Dorsolateral prefrontal cortex (tissue), 122 donors: ENCODE measurements at places on chromosomes 12 and 14.

DNA sequence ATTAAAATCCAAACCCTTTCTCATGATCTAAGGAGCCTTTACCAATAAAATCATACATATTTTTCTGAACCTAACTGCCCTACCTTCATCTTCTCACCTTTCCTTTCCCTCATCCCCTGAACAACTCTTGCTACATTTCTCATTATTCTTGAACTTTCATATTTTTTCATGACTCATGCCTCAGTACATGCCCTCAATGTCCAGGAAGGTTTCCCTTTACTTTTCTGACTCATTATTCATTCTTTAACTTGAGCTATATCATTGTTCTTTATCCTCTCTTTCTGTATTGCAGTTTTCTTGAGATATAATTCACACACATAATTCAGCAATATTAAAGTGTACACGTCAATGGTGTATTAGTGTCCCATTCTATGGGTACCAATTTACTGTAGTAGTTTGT is 231.0 kb downstream of the ALG10B start:
- DNase-seq = no peak

- DNase-seq = no peak
Measured at GRCh38 chr14:38727731-38728130, 375.3 kb downstream of the SEC23A start.

DNA sequence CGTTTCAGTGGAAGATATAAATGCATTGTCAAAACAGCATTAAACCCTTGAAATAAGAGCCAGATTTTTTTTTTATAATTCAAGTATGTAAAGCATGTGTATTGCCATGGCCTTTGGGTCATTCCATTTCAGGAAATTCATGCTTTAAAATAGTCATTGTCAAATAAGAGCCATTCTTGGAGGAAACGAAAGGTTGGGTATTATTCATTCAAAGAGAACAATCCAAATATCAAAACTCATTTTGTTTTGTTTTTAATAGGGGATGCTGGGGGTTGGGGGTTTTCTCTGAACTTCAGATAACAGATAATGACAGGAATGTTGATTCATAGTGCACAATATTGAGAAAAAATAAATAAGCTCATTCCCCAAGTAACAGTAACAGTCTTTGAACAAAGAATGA is 174.4 kb upstream of the NUDT4 start:
- no peak for DNase-seq

DNA sequence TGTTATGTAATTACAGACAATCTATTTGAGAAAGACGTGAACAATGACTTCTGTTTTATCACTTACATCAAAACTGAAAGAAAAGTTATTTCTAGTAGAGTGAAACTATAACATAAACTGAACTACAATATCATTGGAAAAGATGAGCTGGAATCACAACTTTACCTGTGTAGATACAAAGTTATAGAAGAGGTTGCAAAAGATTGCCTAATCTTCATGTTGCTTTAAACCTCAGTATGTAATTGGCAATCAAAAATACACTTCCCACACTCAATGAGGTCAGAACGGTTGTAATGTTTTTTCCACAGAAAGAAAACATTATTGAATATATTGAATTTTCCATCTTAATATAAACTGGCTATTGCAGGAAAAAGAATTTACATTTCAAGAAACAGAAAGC is 37.7 kb upstream of the GXYLT1 start:
- no peak for DNase-seq

GRCh38 chr12:102513272-102513671 is 32.9 kb upstream of the IGF1 start:
- no peak for DNase-seq

DNA sequence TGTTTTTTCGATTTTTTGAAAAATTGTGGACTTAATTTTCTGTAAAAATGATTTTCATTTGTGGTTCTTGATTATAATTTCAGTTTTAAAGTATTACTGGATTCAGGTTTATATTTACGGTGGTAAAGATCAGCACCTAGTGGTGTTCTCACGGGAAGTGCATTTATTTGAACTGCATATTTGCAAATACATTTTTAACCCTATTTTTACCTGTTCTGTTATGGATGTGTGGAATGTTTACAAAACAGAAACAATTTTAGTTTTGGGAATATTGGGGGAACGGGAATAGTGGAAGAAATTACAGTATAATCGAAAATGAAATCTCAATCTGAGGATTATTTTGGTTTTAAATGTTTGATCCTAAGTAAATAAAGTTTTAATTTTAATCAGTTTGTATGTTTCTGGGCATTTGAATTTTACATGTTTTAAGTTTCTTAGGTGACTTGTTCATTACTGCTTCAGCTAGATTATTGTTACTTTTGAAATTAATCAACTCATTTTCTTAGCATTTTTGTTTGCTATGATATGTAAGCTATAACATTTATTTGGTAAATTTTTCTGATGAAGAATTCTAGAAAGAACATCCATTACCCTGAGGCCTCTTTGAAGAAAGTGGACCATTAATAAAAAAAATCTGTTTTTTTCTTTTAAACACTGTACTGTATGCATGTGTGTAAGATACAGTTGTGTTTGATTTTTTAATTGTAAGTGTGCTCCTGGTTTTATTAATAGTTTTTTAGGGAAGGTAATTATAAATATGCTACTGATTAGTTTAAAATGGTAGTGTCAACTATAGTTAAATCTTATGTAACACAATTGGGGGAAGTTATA is 942 bp downstream of the ATF7IP start:
- DNase-seq = no peak

- DNase-seq = no peak
Measured at GRCh38 chr12:45355730-45356129, 139.8 kb downstream of the ANO6 start.

GRCh38 chr12:92995258-92995903 is 66.3 kb upstream of the EEA1 start:
- no peak for DNase-seq

DNA sequence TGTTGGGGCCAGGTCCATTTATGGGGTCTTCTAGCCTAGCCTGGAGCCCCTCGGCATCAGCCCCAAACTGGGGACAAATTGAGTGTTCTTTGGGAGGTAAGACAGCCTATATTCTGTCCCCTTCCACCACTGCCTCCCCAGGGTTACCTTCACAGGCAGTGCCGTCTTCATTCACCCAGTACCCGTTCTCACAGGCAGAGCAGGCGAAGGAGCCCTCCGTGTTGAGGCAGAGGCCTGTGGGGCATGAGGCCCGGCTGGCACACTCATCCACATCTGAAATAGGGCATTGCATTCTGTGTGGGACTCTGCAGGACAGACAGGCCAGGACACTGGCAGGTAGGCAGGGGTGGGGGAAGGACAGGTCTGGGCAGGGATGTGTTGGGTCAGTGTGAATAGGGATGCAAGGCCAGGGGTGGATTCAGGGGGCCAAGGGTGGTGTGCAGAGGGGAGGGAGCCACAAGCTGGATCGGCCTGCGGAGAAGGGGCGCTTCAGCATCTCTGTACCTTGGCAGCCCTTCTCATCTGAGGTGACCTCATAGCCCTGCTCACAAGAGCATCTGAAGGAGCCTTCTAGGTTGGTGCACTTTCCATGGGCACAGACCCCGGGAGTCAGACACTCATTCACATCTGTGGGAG is 16.1 kb downstream of the ISCA2 start:
- peak; percentile 36 for DNase-seq

DNA sequence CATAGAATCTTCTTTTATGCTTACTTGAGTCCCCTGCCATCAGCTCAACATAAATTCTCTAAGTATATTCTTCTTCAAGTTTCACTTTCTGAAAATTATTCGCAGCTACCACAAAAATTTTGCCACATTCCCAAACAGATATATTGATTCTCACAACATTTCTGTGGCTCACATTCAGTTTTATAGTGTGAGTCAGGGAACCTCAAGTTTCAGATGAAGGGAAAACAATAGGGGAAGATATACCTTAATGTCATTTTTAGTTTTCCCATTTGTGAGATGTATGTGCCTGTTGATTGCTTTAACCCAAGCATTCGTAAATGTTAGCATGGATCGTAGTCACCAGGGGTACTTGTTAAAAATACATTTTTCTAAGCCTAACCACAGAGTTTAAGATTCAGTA is 465.8 kb downstream of the CCER1 start:
- no peak for DNase-seq

- no peak for DNase-seq
Measured at GRCh38 chr14:104792101-104792884, 3.3 kb downstream of the AKT1 start.

- no peak for DNase-seq
Measured at GRCh38 chr12:94049718-94050117, 98.7 kb upstream of the PLXNC1 start.

- no peak for DNase-seq
Measured at GRCh38 chr12:62695696-62696095, 229.1 kb downstream of the MON2 start.

DNA sequence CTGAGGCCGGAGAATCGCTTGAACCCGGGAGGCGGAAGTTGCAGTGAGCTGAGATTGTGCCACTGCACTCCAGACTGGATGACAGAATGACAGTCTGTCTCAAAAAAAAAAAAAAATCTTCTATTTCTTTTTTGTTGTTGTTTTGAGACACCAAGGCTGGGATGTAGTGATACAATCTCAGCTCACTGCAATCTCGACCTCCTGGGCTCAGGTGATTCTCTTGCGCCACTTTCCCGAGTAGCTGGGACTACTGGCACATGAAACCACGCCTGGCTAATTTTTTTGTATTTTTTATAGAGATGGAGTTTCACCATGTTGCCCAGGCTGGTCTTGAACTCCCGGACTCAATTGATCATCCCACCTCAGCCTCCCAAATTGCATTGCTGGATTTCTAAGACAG is 7.3 kb upstream of the SNRNP35 start:
- no peak for DNase-seq

GRCh38 chr14:22668863-22669262 is 24.7 kb upstream of the OR6J1 start:
- no peak for DNase-seq

DNA sequence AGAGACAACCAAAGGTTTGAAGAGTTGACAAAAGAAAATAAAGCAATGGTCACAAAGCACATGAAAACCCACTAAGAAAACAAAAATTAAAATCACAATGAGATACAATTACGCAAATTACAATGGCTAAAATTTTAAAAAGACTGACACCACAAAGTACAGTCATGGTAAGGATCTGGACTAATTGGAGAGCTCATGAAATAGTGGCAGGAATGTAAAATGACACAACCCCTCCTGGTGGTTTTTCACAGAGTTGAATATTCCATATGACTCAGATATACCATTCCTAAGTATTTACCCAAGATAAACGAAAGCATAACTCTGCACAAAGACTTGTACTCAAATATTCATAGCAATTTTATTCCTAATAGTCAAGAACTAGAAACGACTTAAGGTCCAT is 65.9 kb downstream of the NOVA1 start:
- DNase-seq = no peak

DNA sequence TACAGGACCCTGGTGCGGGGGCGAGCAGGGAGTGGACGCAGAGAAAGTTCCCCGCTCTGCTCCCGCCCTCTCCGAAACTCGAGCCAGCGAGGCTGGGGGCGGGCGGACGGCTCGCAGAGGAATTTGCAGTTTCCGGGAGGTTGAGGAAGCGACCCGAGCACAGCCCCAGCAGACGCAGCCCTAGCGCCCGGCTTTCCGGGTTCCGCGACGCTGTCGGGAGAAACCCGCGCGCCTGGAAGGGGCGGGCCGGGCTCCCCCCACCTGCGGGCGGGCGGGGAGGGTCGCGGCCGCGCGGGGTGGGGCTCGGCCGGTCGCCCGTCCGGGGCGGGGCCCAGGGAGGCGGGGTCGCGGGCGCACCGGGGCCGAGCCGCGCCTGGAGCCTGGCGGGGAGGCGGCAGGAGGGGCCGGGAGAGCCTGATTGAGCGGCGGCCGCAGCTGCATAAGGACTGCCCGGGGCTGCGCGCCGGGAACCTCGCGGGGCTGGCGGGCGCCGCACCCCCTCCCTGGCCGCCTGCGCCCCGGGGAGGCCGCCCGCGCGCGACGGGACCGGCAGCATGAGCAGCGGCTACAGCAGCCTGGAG is at the start of gene RASSF3:
Gene RASSF3 (plus strand): TSS at position 417 of the 581 bp plus-strand sequence. CDS start 138 bp downstream, at position 555.
- no peak for DNase-seq

DNA sequence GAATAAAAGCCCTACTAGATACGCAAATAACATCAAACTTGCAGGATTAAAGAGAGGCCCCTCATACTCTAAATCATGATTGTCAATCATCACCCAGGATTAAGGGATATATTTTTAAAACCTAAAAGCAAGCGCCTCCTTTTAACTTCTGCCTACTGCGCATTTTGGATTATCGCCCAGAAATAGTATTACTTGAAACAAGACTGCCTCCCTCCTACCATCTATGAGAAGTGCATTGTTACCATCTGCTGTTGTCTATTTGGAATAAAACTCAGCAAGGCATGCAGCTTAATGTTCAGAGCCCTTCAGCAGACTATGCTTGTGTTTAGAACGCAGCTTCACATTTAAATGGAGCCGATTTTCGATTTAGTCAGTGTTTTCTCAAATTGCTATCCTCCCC is 79.6 kb downstream of the EXOC5 start:
- no peak for DNase-seq

DNA sequence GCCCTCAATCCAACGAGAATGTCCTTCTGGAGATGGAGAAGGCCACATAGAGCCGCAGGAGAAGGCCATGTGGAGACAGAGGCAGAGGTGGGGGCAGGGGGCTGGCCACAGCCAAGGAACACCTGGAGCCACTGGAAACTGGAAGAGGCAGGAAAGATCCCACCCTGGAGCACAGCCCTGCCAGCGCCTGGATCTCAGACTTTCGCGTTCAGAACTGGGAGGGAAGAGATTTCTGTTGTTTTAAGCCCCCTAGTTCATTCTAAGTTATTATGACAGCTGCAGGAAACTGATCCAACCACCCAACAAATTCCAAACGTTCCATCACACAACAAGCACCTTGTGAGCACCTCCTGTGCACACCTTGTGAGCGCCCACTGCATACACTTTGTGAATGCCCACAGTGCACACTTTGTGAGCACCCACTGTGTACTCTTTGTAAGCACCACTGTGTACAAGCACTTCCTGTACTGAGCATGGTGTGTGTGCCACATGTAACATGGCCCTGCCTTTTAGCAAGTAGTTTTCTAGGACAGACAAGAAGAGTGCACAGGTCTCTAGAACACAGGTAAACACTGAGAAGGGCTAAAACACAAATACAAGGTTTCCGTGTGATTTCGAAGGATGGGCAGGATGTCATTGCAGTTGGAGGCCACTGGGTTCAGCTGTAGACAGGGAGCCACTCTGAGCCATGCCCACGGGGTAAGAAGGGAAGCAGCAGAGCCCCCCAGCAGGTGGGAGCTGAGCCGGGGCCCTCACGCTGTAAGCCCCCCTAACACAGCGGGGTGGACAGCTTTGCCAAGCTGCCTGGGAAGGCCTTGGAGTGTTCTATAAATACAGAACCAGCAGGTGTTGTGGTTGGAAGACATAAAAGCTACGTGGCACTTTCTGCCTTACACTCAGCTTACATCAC is 15.4 kb downstream of the RIMBP2 start:
- no peak for DNase-seq

- no peak for DNase-seq
Measured at GRCh38 chr12:30144777-30145683, 361.3 kb upstream of the TMTC1 start.

- no peak for DNase-seq
Measured at GRCh38 chr14:105356927-105357326, 41.4 kb upstream of the TEX22 start.

- no peak for DNase-seq
Measured at GRCh38 chr12:42511656-42512055, 77.9 kb downstream of the PRICKLE1 start.

- DNase-seq = no peak
Measured at GRCh38 chr12:21337453-21337852, 2.7 kb upstream of the SLCO1A2 start.

- no peak for DNase-seq
Measured at GRCh38 chr12:124797321-124797720, 66.3 kb downstream of the SCARB1 start.

GRCh38 chr14:105467249-105467941 is 7.2 kb upstream of the CRIP2 start:
- DNase-seq = no peak
